ENCODE measurements at places on chromosomes 7 and 10.

- DNase-seq = no peak
Observed at GRCh38 chr7:88217675-88218428, 2.0 kb downstream of the SRI start.

DNA sequence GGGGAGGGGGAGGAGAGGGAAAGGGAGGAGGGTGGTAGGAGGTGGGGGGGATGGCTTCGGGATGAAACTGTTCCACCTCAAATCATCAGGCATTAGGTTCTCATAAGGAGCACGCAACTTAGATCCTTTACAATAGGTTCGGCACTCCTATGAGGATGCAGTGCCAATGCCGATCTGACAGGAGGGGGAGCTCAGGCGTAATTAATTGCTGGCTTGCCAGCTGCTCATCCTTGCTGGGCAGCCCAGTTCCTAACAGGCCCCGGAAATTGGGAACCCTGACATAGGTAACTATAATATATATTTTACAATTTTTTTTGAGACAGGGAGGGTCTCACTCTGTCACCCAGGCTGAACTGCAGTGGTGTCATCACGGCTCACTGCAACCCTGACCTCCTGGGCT is 118.8 kb upstream of the SFMBT2 start:
- no peak for DNase-seq

- no peak for DNase-seq
Observed at GRCh38 chr10:90213346-90213745, 512.0 kb downstream of the KIF20B start.

- no peak for DNase-seq
Observed at GRCh38 chr7:124033095-124033806, 384 bp upstream of the TMEM229A start.

DNA sequence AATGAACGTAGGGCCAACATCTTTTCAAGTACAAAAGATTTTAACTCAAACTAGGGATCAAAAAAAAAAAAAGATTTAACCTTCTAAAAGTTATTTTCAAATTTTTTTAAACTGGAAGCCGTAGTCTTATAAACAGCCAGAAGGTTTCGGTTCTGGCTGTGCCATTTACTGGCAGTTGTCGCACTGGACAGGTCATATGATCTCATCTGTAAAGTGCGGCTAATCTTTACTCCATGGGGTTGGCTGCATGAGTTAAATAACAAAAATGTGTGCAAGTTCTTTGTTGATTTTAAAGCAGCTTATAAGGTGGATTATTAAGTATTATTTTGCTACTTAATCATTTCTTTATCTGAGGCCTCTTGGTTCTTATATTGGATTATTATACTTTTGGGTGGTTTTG is 36.6 kb downstream of the TRUB1 start:
- DNase-seq = no peak

- DNase-seq = no peak
Observed at GRCh38 chr10:60282771-60283353, 106.8 kb downstream of the ANK3 start.

DNA sequence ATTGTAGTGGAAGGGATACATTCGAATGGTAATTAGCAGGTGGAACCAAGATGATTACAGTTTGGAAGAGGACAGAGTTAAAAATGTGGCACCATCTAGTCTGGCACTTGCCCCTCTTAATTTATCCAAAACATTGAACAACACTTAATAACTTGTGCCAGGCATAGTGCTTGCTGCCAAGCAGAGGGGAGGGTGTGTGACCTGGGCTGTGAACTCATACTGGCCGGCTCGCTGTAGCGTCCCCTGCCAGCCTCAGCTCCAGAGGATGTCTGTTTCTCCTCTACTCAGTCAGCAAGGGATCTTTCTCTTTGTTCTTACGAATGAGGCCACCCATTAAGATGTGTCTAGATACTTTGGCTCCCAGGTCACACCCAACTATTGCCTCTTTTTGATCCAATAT is 179.4 kb upstream of the INHBA start:
- DNase-seq = no peak

GRCh38 chr10:83492004-83492403 is 647.3 kb upstream of the GHITM start:
- no peak for DNase-seq

- DNase-seq = no peak
Observed at GRCh38 chr10:24176658-24177057, 32.3 kb upstream of the KIAA1217 start.

- no peak for DNase-seq
Observed at GRCh38 chr7:133540096-133540860, 287.4 kb downstream of the EXOC4 start.

- DNase-seq = peak; percentile 9
Observed at GRCh38 chr10:1939016-1939415, 201.7 kb upstream of the ADARB2 start.

DNA sequence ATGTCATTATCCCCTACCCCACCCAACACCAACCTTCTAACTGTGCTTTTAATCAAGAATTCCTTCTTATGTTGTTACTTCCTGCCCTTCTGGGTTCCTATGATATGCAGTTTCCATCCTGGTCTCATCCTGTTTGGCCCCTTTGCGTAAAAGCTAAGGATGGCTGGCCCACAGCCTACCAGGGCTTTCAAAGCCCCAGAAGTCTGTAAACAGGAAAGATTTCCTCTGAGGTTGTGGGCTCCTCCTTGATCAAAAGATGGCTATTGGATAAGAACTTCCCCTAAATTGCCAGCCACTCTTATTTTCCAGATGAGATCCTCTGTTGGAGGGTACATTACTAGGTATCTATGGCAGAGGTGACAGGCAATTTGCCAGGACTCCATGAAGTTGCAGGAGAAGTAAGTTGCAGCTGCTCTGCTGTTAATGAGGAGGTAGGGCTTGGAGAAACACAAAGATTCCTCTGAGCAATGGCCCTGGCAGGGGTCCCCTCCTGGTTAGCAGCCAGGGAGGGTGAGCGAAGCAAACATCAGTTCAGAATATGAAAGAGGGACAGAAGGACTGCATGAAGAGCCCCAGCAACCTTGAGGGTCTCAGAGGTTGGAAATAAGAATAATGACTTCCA is 32.1 kb downstream of the NRP1 start:
- no peak for DNase-seq

DNA sequence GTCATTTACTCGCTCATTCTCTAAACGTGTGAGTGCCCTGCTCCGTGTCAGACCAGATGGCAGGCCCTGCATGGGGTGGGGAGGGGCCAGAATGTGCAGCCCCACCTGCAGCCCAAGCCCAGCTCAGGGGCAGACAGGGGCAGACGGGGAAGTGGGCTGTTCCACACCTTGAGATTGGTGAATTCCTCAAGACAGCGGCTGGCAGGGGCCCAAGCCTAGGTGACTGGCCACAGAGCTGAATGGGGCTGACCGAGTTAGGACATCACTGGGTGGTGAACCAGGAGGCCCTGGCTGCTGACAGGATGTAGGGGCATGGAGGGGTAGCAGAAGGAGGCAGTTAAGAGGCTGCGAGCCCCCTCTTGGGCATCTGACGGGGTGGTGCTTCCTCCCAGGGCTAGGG is 79.1 kb downstream of the MGMT start:
- DNase-seq = no peak

GRCh38 chr7:106514881-106515280 is 146.1 kb downstream of the CCDC71L start:
- no peak for DNase-seq

DNA sequence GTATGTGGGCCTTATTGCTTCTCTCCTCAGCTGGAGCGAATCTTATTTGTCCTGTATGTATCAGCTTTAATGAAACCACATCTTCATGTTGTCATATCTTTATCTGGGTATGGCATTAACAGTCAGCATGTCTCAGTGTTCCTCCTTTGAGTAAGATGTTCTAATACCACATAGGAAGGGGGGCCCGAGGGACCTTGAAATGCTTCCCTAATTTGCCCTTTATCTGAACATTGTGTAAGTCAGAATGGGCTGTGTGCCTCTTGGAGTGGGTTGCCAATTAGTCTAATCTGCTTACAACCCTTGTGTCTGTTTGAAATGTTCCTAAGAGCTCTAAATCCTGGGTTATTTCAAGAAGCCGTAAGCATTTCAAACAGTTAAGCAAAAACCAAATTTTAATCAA is 623.8 kb downstream of the SUGCT start:
- DNase-seq = no peak

- DNase-seq = no peak
Observed at GRCh38 chr10:103188853-103189252, 4.2 kb downstream of the NT5C2 start.

DNA sequence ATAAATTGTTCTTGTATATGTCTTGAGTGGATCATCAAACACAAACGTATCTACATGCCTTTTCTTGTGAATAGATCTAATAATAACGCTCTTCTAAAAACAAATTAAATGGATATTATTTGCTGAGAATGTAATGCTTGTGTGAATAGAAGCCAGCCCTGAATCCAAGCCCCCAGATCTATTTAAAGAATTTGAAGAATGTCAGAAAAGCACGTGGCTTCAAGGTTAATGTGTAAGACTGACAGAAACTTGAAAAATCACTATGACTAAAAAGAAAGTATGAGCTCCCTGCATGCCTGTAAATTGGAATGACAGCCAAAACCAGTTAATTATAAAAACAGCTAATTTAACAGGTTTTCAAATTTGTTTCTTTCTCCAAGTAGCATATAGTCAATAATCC is 43.2 kb upstream of the ATRNL1 start:
- no peak for DNase-seq

DNA sequence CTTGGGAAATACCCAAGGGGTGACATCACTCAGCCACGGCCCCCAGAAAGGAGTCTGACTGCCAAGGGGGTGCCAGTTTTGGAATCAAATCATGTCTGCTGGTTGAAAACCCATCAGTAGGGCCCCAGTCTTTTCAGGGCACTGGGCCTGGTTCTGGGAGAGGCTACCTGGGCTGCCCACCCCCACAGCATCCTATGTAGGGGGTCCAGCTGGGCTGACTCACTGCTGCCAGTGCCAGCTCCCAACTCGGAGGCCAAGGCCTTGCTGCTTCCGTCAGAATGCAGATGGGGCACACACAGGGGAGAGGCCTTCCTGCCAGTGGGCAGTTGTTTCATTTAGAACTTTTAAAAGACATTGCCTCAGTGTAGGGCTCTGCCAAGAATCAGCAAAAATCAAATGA is 39.5 kb upstream of the DMBT1 start:
- no peak for DNase-seq

DNA sequence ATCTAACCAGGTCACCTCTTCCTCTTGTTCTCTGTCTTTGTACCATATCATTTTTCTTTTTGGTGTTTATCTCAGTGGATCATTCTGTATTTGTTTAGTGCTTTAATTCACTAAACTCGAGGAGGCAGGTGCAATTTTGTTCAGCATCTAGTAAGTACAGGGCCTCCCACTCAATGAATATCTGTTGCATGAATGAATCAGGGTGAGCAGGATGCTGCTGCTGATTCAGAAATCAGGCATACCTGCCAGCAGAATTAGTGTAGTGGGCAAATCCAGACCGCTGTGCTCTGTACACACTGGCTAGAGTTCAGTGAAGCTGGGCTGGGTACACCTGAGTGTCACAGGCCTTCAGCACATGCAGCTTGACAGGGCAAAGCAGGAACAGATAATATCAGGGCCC is 511.9 kb downstream of the SUGCT start:
- DNase-seq = no peak

GRCh38 chr10:71780156-71780555 is 6.8 kb upstream of the VSIR start:
- DNase-seq = no peak

DNA sequence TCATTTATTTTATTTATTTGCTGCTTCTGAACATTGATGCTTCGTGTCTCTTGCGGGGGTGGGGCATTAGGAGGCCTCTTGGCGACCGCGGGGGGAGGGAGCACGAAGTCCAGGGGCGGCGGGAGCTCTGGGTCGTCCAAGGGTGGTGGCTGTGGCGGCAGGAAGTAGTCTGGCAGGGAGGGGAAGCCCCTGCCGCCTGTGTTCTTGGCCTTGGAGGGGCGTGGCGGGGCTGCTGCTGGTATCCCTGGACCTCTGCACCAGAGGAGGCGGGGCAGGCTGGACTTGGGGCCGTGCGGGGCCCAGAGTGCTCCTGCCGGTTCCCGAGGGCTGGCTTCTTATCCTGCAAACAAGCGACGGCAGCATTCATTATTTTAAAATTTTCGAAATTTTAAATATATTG is 70.5 kb upstream of the ABI1 start:
- no peak for DNase-seq

GRCh38 chr10:29471544-29471859 is 163.3 kb downstream of the SVIL start:
- DNase-seq = no peak

GRCh38 chr7:77570330-77571011 is 33.4 kb downstream of the PTPN12 start:
- DNase-seq = no peak

- no peak for DNase-seq
Observed at GRCh38 chr7:51369746-51370145, 53.1 kb upstream of the COBL start.

GRCh38 chr10:60352105-60352504 is 37.6 kb downstream of the ANK3 start:
- DNase-seq = no peak

DNA sequence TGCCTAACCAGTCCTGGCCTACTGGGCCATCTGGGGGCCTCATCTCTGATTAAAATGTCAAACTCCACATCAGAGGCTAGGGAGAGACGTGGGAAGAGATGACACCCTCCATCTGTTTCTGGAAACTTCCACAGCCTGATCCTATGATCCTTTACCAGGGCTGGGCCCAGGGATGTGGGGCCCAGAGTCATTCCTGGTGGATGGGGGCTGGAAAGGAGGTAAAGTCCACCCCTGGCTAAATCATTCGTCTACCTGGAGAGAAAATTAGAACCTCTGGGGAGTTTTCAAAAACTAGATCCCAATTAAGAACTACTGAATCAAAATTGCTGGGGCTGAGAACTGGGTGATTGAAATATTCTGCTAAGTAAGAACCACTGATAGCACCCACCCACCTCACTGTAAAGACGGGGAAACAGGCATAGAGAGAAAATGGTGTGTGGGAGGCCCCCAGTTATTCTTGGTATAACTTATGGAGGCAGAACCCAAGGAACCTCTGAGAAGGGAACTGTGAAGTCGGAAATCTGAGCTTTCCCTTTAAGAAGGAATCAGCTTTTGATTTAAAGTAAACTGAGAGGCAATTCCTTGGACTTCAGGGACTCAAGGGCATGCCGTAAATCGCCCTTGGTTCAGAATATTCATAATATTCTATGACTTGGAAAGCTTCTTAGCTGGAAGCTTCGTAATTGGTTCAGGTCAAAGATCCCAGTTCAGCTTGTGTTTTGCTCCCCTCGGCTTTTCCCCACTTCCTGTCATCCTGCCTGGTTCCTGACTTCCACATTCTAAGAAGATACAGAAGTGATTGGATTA is 53.1 kb downstream of the PRKAG2 start:
- DNase-seq = no peak

GRCh38 chr7:155669717-155670505 is 25.4 kb downstream of the RBM33 start:
- DNase-seq = no peak

- no peak for DNase-seq
Observed at GRCh38 chr10:30832001-30832748, 199.5 kb downstream of the ZNF438 start.
